ENCODE measurements at places on chromosomes 5 and 9. TPM values are rescaled to one million over a fixed set of nuclear protein-coding genes. Genes with fewer than 3 reads are reported as not detected.

Gene NTNG2
- total RNA-seq = 1.4 TPM

DNA sequence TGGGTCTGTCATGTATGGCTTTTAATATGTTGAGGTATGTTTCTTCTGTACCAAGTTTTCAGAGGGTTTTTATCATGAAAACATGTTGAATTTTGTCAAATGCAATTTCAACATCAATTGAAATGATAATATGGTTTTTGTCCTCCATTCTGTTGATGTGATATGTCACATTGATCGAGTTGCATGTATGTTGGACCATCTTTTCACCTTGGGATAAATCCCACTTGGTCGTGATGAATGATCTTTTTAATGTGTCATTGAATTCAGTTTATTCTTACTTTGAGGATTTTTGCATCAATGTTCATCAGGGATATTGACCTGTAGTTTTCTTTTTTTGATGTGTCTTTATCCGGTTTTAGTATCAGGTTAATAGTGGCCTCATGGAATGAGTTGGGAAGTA is 288.5 kb downstream of the PJA2 start:
- no peaks in the 10 kb centered on the region for H3K4me1 ChIP-seq
- H3K27ac ChIP-seq = no peak overlapping the region
- DNase-seq = no peak
- no peaks in the 10 kb centered on the region for H3K36me3 ChIP-seq
- H3K4me3 ChIP-seq = no peak overlapping the region

DNA sequence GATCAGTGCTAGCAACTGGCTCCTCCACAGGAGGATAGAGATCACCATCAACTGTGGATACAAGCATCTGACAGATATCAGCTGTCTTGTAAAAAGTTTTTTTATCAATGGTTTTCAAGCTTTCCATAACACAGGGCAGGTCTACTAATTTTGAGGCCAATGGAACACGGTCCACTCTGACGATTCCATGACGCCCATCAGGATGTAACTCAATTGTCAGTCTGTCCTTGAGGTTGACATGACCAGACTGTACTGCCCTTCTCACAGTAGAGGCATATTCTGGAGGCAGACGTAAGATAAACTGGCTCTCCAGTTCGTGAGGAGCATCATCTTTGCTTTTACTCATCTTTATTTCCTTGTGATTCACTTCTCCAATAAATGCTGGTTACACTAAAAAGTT is 885 bp downstream of the TAF7 start:
- no peak for DNase-seq
- no peaks in the 10 kb centered on the region for H3K27me3 ChIP-seq
- peak overlapping the region; percentile 72 for H3K4me3 ChIP-seq
- no peak overlapping the region for H3K27ac ChIP-seq
- H3K36me3 ChIP-seq = no peaks in the 10 kb centered on the region

- no peaks in the 10 kb centered on the region for H3K36me3 ChIP-seq
- no peaks in the 10 kb centered on the region for H3K27me3 ChIP-seq
- no peak overlapping the region for H3K4me3 ChIP-seq
- H3K27ac ChIP-seq = no peak overlapping the region
- no peaks in the 10 kb centered on the region for H3K4me1 ChIP-seq
Measured at GRCh38 chr9:136762915-136763648, 1.2 kb downstream of the LCN15 start.

- DNase-seq = no peak
- no peaks in the 10 kb centered on the region for H3K27me3 ChIP-seq
- no peaks in the 10 kb centered on the region for H3K36me3 ChIP-seq
- H3K27ac ChIP-seq = no peak overlapping the region
Measured at GRCh38 chr5:165296401-165297130, 1791.1 kb downstream of the MAT2B start.

DNA sequence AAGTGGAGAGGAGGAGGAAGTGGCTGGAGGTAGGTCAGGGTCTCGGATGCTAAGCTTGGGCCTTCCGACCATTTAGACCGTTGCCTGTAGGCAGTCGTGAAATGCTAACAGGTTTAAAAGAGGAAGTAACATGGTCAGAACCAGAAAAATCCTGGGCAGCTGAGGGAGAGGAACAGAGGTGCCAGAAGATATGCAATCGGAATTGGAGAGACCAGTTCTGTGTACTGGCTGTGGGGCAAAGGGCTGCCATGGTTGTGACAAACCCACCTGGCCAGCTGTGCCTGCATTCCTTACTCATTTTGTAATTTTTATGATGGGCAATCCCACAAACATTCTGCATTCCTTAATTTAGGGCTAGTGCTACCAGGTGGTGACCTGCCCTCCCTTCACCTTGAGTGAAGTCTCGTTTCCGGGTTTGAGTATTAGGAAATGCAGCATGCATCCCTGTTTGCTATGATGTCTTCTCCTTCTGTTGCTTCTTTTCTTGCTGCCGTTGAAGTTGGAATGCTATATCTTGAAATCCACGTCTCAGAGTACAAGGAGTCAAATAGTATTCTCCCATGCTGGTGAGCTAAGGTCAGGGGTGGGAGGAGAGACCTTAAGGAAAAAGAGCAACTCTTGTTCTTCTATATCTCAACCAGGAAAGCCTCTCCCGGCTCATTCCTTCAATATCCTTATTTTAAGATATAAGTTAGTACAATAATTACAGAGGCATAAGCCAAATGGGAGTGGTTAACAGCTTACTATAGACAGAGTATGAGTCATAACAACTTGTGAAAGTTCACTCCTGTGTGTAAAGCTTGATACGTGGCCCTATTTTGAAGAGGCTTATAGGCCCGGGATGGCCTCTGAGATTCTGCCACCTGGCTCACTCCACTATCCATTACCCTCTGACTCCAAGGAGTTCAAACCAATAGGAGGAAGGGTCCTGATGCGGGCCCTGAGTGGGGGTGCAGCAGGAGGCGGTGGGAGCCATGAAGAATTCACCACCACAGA is 37.0 kb downstream of the B4GALT1 start:
- H3K27me3 ChIP-seq = no peaks in the 10 kb centered on the region
- no peaks in the 10 kb centered on the region for H3K36me3 ChIP-seq
- H3K4me3 ChIP-seq = no peak overlapping the region
- H3K4me1 ChIP-seq = no peaks in the 10 kb centered on the region
- no peak for DNase-seq

DNA sequence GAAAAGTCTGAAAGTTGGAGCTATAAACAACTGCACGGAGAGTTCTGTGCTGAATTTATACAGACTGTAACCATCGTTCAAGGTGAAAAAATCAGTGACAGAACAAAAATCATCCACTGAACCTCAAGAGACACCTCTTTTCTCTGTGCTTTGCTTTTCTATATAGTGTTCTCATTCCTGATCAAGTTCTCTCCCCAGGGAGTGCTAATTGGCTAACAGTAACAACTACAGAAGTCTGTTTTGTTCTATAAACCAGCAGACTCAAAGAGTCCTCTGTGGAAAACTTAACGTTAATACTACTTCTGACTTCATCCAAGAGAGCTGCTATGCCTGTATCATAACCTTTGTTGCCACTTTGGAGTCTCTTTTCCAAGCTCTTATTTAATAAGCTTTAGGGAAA is 1388.3 kb upstream of the C9orf72 start:
- peak overlapping the region; percentile 17 for H3K27ac ChIP-seq
- no peaks in the 10 kb centered on the region for H3K4me1 ChIP-seq
- H3K4me3 ChIP-seq = no peak overlapping the region
- H3K27me3 ChIP-seq = no peaks in the 10 kb centered on the region
- DNase-seq = no peak

DNA sequence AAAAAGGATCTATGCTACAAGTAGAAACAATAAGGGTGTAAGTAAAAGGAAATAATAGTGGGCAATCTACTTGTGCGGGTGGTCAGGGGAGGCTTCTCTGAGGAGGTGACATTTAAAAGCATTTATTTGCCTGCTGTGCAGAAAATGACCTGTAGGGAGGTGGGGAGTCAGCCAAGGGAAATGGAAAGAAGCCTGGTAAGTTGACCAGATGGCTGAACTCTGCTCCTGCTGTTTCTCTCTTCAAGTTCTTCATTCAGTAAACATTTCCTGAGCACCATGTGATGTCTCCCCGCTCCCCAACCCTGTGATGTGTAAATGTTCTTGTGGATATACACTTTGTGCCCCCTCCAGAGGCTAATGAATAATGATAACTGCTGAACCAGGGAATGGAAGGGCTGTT is 9.9 kb upstream of the SPIN1 start:
- no peaks in the 10 kb centered on the region for H3K36me3 ChIP-seq
- H3K27me3 ChIP-seq = no peaks in the 10 kb centered on the region
- DNase-seq = no peak
- no peak overlapping the region for H3K4me3 ChIP-seq
- H3K4me1 ChIP-seq = no peaks in the 10 kb centered on the region
- H3K27ac ChIP-seq = no peak overlapping the region

- no peaks in the 10 kb centered on the region for H3K4me1 ChIP-seq
- no peak overlapping the region for H3K4me3 ChIP-seq
- H3K36me3 ChIP-seq = no peaks in the 10 kb centered on the region
- no peak for DNase-seq
- H3K27ac ChIP-seq = no peak overlapping the region
Measured at GRCh38 chr5:145750199-145750598, 84.9 kb downstream of the PRELID2 start.

GRCh38 chr5:179817890-179818745 is 2.6 kb upstream of the SQSTM1 start:
- H3K36me3 ChIP-seq = no peaks in the 10 kb centered on the region
- H3K4me3 ChIP-seq = peak overlapping the region; percentile 48
- H3K27me3 ChIP-seq = no peaks in the 10 kb centered on the region
- peaks cover 13% of the 10 kb centered on the region for H3K4me1 ChIP-seq

DNA sequence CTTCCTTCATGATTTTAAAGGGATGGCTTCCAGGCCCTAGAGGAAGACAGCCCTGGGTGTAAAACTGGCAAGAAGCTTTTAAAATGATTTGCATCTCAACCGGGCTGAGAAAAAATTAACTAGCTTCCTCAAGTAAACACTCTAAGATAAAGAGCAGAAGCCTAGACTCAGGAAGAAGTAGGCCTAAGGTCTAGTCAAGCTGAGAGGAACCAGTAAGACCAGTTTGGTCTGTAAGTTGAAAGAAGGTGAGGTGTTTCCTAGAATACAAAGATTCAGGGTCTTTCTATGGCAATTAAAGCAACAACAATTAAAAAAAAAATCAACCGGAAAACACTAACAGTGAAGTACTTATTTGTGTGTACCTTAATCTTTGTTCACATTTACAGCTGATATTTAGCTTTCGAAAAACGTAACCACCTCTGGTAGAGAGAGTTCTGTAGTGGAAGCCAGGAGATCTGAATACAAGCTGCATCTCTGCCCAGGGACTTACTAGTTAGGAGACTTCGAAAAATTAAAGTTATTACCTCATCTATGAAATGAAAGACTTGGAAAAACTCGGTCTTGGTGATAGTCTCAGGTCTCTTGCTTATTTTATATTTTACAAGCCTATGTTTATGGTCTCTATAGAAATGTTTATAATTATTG is 75.7 kb downstream of the TUSC1 start:
- H3K27ac ChIP-seq = no peak overlapping the region
- H3K4me3 ChIP-seq = no peak overlapping the region
- H3K4me1 ChIP-seq = no peaks in the 10 kb centered on the region
- no peaks in the 10 kb centered on the region for H3K27me3 ChIP-seq
- DNase-seq = no peak

GRCh38 chr5:989961-990530 is 18.6 kb upstream of the NKD2 start:
- no peak overlapping the region for H3K4me3 ChIP-seq
- peak; percentile 48 for DNase-seq
- no peak overlapping the region for H3K27ac ChIP-seq
- no peaks in the 10 kb centered on the region for H3K27me3 ChIP-seq
- H3K36me3 ChIP-seq = no peaks in the 10 kb centered on the region

DNA sequence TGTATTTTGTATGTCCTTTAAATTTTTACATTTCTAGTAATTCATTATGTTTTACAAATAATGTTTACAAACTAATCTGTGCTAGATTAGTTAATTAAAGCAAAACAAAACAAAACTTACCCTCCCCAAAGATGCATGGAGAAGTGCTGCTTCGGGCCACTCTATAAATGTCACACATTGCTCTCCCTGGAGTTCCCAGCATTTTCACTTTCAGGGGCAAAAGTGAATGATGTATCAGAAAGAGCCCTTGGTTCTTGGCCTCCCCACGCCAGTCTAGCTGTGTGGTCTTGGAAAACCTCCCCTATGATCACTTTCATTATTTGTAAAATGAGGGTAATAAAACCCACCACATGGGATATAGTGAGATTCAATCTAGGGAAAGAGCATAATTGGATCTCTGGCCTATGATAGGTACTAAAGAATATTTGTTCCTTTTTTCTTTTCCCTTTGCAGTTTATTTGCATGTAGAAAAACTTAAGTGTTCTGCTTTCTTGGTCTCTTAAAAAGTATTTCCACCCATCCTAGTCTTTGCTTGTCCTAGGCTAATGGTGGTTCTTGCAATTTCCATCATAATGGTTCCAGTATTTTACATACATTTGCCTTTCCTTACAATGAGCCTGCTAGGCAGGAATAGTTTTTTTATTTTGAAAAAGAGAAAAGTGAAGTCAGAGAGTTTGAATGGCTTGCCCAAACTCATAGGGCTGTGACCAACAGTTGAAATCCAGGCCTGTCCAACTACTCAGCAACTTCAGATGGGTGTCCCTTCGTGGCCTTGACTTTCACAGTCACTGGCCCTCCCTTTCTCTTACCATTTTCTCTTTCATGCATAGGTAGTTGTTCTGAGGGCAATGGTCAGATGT is 184.5 kb upstream of the KLF4 start:
- no peak for DNase-seq
- no peaks in the 10 kb centered on the region for H3K36me3 ChIP-seq
- H3K4me3 ChIP-seq = no peak overlapping the region
- no peak overlapping the region for H3K27ac ChIP-seq

- H3K36me3 ChIP-seq = no peaks in the 10 kb centered on the region
- no peaks in the 10 kb centered on the region for H3K27me3 ChIP-seq
- no peak for DNase-seq
Measured at GRCh38 chr9:113690055-113690740, 185.9 kb upstream of the ZNF618 start.

DNA sequence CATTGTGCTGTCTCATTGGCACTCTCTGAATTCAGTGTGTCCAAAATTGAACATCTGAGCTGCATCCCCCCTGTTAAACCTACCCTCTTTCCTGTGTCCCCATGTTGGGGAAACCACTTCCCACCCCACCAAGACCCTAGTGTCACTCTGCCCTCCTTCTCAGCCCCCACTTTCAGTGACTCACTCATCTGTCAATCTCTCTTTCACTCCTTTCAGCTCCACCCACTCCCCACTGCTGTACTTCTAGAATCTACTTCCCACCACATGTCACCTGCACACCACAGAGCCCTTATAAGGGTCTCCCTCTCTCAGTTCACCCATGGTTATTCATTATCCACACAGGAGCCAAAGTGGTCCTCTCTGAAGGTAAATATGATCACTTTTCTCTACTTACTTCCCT is 5.8 kb upstream of the SPOCK1 start:
- no peaks in the 10 kb centered on the region for H3K27me3 ChIP-seq
- no peaks in the 10 kb centered on the region for H3K4me1 ChIP-seq
- DNase-seq = no peak
- H3K27ac ChIP-seq = no peak overlapping the region
- no peak overlapping the region for H3K4me3 ChIP-seq
- no peaks in the 10 kb centered on the region for H3K36me3 ChIP-seq

Data from uterus (tissue), 4 donors.